ENCODE measurements at places on chromosomes 1 and 21. TPM values are rescaled to one million over a fixed set of nuclear protein-coding genes. Genes with fewer than 3 reads are reported as not detected.
A peak's percentile ranks its signal among the peaks of the same experiment; 100 is the strongest.

GRCh38 chr1:115717541-115717940, 51.0 kb downstream of the CASQ2 start:
- DNase-seq, result peak; percentile 53

CLEC20A gene
- total RNA-seq, result not detected

- peak; percentile 48 for DNase-seq
Measured at GRCh38 chr21:38277501-38278131, 20.8 kb downstream of the KCNJ15 start.

- DNase-seq, result peak; percentile 69
Measured at GRCh38 chr1:230772457-230773395, 25.5 kb downstream of the CAPN9 start.

DNA sequence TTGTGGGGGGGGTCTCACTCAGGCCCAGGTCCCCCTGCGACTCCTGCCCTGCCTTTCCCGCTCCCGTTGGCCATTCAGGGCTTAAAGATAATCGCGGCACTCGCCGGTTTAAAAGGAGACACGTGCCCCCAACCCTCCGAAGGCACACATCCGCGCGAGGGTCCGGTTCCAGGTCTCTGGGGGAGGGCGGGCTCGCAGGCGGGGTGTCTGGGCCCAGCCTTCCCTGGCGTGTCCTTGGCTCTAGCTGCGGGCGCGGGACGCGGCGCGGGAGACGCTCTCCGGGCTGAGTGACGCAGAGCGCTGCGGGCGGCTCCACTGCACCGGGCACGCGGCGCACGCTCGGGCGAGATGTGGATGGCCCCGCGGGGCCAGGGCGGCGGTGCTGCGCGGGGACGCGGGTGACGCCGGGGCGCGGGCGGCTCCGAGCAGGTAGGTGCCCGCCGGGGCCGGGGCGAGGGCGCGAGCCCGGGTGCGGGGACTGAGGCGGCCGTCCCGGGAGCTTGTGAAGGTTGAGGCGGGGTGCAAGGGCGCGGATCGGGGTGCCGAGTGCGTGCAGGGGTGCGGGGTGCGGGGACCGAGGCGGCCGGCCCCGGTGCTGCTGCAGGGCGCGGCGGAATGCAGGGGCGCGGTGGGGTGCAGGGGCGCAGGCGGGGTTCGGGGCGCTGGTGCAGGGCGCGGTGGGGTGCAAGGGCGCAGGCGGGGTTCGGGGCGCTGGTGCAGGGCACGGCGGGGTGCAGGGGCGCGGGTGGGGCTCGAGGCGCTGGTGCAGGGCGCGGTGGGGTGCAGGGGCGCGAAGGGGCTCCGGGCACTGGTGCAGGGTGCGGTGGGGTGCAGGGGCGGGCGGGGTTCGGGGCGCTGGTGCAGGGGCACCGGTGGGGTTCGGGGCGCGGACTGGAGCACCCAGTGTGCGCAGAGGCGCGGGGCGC, 3.3 kb upstream of the TRPM2 start:
- no peak for DNase-seq

GRCh38 chr1:100100202-100100601, 32.5 kb downstream of the SASS6 start:
- no peak for DNase-seq

DNA sequence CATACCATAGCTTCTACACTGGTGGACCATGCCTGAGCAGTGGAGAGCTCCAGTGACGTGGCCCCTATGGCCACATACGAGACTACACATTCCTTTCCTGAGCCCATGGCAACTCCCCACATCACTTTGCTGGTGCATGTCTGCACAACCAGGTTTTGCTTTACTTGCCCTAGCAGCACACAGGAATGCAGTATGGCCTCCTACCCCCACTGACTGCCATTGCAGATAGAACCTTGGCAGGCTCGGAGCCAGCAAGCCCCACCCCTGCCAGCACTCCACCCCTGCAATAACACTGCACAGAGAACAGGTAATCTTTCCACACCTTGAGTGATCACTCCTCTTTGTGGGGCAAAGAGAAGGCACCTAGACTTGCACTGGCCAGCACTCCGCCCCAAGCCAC, 531.9 kb upstream of the CAMK1G start:
- DNase-seq, result no peak

RNF11 gene
- total RNA-seq, result 103 TPM

TNFSF18 gene
- total RNA-seq, result 0.15 TPM

- peak; percentile 24 for DNase-seq
Measured at GRCh38 chr1:62621907-62622306, 24.6 kb downstream of the ANGPTL3 start.

CD1D gene
- 0.76 TPM for total RNA-seq

UCHL5 gene
- 28.1 TPM for total RNA-seq

DNA sequence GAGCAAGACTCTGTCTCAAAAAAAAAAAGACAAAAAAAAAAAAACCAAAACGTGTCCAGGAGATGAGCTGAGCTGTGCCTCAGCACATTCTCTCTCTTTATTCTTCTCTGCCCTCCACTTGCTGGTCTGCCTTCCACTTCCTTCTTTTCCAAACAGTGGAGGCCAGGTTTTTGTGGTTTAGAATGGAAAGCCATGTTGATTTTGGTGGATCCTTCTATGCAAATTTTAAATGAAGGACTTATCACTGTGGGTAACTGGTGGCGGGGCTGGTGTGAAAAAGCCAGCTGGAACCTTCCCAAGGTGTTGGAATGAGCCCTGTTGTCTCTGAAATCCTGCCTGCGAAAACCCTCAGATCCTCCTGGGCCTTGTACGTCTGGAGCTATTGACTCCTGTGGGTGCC, 61.9 kb downstream of the PTPRU start:
- no peak for DNase-seq

Measured in left cardiac atrium (tissue), 4 donors.